ENCODE measurements at places on chromosomes 6 and 20.

DNA sequence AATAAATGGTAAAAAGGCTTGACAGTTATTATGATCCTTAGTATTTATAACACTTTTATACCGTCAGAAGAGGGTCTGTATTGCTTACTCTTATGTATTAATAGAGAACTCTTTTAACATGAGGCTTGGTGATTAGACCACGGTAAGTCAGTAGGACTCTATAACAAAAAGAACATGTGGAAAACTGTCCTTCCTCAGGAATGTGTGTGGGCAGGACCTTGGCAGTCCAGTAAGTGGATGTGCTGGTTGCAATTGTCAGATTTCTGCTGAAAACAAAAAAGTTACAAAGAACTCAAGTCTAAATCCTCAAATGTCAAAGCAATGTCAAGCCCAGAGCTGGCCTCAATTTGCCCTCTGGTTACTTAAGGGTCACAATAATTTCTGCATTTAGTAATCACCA, 81.1 kb downstream of the PLCG1 start:
- DNase-seq, result no peak

- DNase-seq, result no peak
Observed at GRCh38 chr20:34528921-34529297, 12.7 kb downstream of the DYNLRB1 start.

DNA sequence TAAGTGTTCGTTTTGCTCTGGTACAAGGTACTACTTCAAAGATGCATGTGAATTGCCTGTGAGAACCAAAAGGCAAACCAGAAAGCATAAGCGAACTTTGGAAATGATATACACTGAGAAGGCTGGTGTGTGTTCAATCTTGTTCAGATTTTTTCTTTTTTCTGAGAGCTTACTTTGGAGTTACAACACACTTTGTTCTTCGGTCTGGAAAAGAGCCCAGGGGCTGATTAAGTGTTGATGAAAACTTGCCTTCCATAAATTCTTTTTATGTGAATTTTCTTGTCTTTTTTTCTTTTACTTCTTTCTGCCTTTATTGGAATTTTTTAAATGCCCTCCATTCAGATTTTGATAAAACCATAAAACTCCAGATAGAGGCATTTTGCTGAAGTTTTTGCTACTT, 395.1 kb upstream of the SASH1 start:
- DNase-seq, result no peak

GRCh38 chr6:36374194-36374593, 13.3 kb downstream of the ETV7 start:
- no peak for DNase-seq

DNA sequence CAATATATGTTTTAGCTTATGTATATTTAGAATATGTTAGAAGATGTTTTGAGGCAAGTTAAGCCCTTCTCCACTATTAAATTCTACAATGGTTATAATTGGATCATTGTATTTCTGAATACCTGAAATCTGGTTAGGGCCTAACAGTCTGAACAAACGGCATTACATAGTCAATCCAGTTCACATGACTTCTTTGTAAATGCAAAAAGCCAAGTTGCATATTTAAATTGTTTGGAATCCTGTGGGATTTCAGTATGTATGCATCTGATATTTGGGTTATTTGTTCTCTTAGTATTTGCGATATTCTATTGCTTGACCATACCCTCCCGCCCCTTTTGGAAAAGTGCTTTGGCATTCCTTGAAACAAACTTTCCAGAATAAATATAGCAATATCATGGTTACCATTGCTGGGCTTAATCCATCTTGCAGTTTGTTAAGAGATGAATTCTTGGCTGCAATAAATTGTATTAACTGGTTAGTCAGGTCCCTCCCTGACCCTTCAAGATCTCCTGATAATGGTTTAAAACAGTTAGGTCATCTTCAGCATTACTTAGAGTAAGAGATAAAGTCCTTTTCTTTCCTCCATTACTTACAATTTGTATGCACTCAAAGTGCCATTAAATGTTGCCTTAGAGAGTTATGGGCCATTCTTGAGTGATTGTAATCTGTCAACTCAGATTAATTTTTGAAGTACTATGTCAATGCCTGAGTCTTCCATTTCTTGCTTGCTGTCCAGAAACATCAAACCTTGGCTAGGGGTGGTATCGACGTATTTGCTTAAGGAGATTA, 36.5 kb downstream of the LRRC1 start:
- DNase-seq, result no peak

- no peak for DNase-seq
Observed at GRCh38 chr6:151617539-151617938, 123.7 kb downstream of the CCDC170 start.

GRCh38 chr6:35948725-35949124, 27.8 kb upstream of the SRPK1 start:
- DNase-seq, result no peak

DNA sequence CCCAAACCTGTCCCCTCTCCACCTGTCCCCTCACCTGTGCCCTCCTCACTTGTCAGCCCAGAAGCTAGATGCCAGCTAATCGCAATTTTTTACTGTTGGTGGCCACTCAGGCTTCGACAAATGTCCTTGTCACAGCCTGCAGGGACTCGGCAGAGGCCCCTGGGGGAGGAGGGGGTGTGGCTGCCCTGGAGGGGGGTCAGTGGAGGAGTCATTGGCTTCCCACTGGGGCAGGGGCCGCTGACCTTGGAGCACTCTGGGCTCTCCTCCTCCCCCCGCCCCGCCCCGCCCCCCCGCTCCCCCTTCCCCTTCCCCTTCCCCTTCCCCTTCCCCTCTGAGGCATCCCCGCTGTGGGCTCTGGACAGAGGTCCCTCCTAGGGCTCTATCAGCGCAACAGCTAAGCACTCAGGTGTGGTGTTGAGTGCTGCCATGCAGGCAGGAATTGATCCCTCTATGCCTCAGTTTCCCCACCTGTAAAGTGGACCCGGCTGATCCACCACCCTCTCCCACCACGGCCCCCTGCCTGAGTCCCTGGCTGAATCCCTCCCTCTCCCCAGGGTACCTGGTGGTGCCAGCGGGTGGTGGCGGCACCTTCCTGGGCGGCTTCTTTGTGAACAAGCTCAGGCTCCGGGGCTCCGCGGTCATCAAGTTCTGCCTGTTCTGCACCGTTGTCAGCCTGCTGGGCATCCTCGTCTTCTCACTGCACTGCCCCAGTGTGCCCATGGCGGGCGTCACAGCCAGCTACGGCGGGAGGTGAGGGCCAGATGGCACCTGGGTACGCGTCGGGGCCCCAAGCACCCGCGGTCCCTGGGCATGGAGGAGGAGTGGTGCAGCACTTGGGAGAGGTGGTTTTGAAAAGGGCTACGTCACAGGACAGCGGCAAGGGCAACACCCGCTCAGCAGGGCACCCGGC, 23.8 kb downstream of the SLCO4A1 start:
- DNase-seq, result no peak

DNA sequence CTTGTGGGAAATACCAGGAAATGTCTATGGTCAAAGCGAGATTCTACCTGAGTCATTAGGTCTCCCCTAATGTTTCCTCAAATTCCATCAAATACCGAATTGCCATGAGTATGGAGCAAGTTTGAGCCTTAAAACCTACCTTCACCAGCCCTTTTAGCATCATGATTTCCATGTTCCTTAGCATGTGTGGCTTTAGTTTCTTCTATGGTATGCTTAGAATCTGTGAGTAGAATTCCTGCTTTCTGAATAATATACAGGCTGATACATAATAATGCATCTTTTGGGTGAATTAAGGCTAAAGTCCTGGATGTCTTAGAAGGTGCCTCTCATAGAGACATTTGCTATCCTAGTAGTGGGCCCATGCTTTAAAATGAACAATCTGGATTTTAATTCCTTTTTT, 32.0 kb downstream of the TSPYL4 start:
- DNase-seq, result no peak

DNA sequence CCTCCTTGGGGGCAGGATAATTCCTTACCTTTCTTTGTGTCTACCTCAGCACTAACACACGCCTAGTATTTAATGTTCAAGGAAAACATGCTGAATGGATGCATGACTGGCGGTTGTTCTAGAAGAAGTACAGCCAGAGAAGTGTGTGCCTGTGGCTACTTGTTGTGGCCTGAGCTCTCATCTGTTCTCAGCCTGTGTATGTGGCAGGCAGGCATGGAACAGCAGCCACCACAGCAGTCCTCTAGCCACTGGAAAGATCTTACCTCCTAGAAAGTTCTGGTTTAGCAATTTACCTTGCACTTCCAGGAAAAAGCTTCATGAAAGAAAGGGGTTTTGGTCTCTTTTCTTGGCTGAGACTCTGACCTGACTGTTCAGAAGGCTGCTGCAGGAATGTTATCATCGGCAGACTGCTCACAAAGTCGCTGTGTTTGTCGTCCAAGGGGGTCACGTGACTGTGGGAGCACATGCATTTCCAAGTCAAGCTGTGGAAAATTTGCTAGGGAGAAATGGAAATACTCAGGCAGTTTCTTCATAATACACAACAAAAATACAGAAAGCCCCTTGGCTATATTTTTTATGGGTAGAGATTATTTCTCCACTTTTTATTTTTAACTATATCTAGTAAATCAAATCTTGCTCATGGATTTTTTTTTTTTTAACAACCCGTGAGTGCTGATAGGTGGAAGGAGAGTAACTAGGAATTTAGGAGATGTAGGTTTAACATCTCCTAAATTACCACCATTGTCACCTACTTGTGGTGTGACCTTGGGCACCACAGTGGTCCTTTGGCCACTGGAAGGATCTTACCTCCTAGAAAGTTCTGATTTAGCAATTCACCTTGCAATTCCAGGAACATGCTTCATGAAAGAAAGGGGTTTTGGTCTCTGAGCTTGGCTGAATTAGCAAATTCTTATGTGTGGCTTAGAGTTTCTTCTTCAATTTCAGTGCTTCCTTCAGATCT, 110.8 kb upstream of the GPR6 start:
- DNase-seq, result peak; percentile 22

Data from cerebellar nuclear complex (tissue), 1 donor.